GM23248 (cell line): ENCODE measurements at places on chromosomes 4 and X. TPM values are rescaled to one million over a fixed set of nuclear protein-coding genes. Genes with fewer than 3 reads are reported as not detected.

DNA sequence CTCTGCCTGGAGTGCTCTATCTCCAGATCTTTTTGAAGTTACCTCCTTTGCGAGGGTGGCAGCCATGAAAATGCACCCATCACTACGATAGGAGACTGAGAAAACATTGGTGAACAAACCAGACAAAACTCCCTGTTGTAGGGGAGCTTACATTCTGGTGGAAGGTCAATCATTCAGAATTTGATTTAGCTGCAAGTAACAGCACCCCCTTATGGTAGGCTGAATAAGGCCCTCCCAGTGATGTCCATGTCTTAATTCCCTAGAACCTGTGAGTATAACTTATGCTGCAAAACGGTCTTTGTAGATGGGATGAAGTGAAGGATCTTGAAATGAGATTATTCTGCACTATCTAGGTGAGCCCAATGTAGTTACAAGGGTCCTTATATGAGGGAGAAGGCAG, 5.6 kb upstream of the TEC start:
- DNase-seq, result no peak

- no peak for DNase-seq
These were observed 217.6 kb downstream of the SNCA start for GRCh38 chr4:89619206-89619962.

DNA sequence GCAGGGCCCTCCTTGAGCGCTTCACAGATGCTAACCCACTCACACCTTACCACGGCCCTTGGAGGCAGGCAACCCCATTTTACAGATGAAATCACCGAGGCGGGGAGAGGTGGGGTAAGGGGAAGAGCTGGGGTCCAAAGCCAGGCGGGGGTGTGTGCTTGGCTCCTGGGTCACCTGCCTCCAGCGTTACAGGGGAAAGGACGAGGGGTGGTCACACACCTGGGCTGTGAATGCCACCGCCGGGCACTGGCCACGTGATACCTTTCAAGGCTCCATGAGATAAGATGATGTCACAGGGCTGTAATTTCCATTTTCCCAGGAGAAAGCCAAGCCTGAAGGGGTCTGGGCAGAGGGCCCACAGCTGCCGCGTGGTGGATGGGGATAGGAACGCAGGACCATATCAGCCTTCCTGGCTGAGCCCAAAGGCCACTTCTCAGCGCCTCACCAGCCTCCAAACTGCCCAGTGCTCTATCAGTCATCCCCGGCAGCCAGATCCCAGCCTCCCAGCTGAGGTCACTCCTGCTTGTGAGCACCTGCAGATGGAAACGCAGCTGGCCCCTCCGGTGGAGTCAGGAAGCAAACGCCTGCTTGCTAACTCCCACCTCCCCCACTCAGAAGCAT, 62.4 kb upstream of the CRMP1 start:
- no peak for DNase-seq

- DNase-seq, result peak; percentile 55
These were observed 2.7 kb downstream of the FOXO4 start for GRCh38 chrX:71098302-71098701.

DNA sequence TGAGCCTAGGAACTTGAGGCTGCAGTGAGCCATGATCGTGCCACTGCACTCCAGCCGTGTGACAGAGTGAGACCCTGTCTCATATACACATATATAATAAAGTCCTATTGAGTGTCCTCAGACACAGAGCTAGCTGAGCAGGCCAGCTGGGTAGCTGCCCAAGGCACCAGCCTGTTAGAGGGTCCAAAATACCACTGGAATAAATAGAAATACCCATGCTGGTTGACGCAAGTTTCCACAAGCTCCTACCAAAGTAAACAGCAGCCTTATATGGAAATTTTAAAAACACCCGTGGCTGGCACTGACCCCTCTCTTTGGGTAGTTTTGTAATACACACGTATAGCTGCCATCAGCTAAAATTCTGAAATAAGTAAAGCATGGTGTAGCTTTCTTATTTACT, 348.6 kb downstream of the BCOR start:
- no peak for DNase-seq

SLC7A11 gene
- 67.2 and 72.3 TPM in 2 replicates for total RNA-seq

PPP1R2C gene
- total RNA-seq, result not detected in 2 replicates

GRCh38 chrX:101395789-101396188, 5.0 kb downstream of the RPL36A start:
- DNase-seq, result peak; percentile 30

DNA sequence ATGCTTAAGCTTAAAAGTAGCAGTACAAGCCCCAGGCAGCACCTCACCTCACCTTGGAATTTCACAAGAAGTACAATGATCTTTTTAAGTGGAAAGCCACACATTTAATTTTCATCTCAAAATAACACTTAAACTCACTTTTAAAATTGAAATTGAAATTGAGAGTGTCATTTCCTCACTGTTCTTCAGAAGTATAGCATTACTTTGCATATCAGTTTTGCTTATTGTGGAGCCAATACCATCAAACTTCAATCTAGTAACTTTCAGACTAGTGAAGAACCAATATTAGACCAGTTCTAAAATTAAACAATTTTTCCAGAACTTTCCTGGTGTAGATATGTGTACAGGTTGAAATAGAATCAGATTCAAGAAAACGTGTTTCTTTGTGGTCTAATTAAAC, 242.4 kb downstream of the NDST4 start:
- no peak for DNase-seq

GRCh38 chrX:13786048-13786447, 30.8 kb downstream of the GPM6B start:
- DNase-seq, result no peak

DNA sequence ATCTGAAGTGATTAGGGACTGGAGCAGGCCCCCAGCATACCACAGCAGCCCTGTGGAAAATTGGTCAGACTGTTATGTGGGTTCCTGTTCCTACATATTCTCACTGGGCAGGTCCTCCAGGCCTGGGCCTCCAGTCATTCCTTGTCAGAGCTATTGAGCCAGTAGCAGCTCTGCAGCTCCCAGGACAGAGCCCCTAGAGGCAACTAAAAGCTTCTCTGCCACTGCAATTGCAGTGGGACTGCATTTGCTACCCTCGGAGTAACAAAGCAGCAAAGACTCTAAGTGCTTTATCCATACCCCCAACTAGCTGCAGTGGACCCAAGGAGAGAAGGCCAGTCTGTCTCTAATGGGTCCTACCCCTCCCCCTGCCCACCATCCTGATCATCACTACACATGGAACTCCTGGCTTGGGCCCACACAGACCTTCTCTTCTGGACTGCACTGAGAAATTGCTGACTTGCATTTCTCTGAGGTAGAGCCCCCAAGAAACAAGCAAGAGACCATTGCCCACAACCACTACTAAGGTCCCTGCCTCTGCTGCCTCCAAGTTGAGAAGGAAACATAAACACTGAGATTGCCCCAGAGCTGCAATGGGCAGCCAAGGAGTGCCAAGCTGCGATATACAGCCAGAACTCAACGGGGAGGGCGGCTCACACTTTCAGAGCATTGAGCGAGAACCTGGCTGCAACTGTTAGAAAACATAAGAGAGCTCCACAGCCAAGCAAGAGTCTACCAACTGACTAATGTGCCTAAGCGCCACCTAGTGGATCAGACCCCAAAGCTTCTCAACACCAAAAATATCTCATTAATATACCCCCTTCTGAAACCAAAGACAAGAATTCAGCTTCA, 738.7 kb upstream of the NDST4 start:
- DNase-seq, result peak; percentile 56

DNA sequence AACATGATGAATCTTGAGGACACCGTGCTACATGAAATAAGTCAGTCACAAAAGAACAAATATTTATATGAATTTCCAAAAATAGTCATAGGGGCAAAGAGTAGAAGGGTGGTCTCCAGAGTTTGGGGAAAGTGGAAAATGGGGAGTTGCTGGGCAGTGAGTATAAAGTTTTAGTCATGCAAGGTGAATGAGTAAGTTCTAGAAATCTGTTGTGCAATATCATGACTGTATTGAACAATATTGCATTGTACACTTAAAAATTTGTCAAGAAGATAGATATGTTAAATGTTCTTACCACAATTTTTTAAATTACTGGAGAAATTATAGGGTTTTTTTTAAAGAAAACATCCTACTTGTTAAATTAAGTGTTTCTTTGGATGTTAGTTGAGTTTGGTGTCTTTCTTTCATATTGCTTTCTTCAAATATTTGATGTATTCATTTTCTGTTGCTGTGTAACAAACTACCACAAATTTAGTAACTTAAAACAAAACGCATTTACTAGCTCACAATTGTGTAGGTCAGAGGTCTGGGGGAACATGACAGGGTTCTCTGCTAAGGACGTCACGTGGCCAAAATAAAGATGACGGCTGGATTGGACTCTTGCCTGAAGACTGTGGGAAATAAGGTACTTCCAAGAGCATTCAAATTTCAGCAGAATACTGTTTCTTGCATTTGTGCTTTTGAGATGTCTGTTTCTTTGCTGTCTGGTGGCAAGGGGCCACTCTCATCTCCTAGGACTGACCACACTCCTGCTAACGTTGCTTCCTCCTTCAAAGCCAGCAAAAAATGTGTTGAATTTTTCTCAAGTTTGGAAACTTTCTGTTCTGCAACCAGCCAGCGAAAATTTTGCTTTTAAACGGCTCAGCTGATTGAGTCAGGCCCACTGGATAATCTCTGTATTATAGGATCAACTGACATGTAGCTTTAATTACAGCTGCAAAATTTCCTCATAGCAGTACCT, 76.7 kb downstream of the CPEB2 start:
- DNase-seq, result peak; percentile 71

- no peak for DNase-seq
These were observed 169.5 kb upstream of the SCML1 start for GRCh38 chrX:17567821-17568220.

- DNase-seq, result peak; percentile 7
These were observed 40.4 kb downstream of the CPEB2 start for GRCh38 chr4:15042529-15043167.

- no peak for DNase-seq
These were observed 29.7 kb upstream of the LNX1 start for GRCh38 chr4:53620956-53621355.

DNA sequence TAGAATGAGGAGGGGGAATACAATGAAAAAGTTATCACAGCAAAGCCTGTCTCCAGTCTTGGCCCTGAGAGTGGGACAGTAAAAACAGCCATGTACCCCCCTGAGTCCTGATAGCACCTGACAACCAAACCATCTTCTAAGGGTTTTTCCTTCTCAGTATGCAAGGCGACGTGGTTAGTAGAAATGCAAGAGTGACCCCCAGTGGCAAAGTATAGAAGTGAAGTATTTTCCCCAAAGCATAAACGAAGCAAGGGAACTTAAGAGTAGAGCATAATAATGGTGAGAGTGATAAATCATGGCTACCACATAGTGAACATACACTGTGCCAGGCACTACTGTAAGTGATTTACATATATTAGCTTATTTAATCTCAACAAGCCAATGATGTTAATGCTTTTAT, 52.8 kb downstream of the FAM47C start:
- peak; percentile 47 for DNase-seq

GRCh38 chrX:136767104-136767941, 13.4 kb downstream of the ARHGEF6 start:
- peak; percentile 75 for DNase-seq
